Transverse colon (tissue), 4 donors: ENCODE measurements at places on chromosomes 3 and 15. TPM values are rescaled to one million over a fixed set of nuclear protein-coding genes. Genes with fewer than 3 reads are reported as not detected.
A peak's percentile ranks its signal among the peaks of the same experiment; 100 is the strongest.

GRCh38 chr3:40923143-40923542 lies 276.2 kb upstream of the CTNNB1 start:
- DNase-seq = no peak

DNA sequence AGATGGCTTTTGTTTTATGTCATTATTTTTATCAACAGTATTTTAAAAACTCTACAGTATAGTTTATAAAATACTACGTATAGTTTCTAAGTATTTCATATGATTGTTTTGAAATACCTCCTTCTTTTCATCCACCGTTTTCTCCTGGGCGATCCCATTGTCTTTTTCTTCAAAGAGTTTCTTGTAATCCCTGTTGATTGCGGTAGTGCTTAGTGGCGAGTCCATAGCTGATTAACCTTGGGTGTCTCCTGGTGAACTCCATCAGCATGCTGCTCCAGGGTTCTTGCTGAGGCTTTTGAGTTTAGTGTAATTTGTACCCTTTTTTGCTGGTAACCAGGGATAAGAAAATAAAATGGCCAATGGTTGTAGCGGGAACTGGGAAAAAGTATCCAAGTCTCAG lies 3.6 kb downstream of the PIAS1 start:
- no peak for DNase-seq

Gene ASB14
- total RNA-seq = not detected

GRCh38 chr3:8595695-8596115 lies 48.9 kb downstream of the SSUH2 start:
- DNase-seq = no peak

GRCh38 chr3:32297366-32297765 lies 58.9 kb downstream of the CMTM8 start:
- DNase-seq = no peak

- DNase-seq = no peak
Observed at GRCh38 chr3:113454057-113454456, 12.8 kb upstream of the CFAP44 start.

Gene LINGO1
- total RNA-seq = not detected

- peak; percentile 78 for DNase-seq
Observed at GRCh38 chr3:40179016-40179415, 130.5 kb upstream of the EIF1B start.

GRCh38 chr3:160106905-160107861 lies 118.0 kb upstream of the C3orf80 start:
- peak; percentile 58 for DNase-seq

Gene VPS39
- 354 TPM for total RNA-seq

- DNase-seq = no peak
Observed at GRCh38 chr15:25887870-25888269, 24.7 kb upstream of the ATP10A start.

DNA sequence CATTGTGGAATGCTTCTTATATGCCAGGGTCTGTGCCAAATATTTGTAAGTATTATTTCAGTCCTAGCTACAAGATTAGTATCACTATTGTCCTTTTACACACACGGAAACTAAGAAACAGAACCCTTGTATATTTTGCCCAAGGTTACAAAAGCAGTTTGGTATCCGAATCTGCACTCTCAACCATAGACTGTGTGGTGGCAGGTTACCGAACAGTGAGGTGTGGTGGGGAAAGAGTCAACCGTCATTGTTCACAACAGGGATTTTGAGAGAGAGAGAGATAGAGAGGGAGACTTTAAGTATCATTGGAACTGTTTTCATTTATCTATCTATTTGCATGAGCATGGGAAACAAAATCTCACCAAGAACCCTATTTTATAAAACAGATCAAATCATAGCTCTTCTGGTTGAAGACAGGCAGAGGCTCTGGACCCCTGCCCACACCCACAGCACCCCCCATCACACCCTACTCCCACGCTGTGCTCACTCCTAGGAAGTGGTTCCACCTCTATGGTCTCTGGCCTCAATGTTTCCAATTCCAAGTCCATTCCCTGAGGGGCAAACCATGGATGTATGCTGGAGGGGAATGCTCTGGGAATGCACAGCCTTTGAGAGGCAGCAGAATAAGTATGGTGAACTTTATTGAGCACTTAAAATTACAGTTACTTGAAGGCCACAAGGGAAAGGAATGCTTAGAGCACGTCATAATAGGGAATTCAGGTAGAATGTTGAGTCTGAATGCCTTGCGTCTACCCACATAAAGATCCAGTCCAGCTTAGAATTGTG lies 69.0 kb downstream of the ARHGAP31 start:
- DNase-seq = no peak
